ENCODE measurements at places on chromosomes 6 and 20.

- no peak for DNase-seq
These were observed 3.7 kb downstream of the PYGB start for GRCh38 chr20:25251558-25251957.

DNA sequence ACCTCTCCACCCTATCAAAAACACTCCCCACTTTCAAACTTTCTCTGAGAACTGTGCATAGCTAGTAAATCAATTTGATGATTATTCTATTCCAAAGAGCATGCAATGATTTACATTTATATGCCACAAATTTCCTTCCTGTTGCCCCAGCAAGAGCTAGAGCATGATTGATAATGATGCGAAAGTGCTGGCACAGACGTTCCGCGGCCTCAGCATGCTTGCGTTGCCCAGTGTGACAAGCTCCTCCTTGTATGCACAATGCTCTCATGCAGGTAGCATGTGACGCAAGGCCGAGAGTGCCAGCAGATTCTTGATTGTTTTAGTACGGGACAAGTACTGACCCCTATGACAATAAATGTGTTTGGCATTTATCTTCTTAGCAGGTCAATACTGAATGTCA is 696.3 kb upstream of the SLC35B3 start:
- DNase-seq = no peak

DNA sequence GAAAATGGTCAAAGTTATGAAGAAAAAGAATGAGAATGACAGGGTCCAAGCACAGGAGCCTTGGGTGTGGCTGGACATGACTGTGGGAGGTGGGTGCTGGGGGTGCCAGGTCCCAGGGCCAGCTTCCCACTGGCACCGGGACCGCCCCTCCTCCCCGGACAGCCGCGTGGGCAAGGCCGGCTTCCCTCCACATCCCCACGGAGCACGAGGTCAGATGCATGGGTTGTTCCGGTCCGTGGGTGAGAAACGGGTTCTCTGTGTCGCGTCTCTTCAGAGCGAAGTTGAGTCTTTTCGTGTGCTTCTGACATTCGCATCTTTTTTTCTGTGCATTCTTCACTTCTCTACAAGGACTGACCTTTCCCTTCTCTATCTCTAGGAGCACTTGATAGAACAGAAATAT is 30.1 kb downstream of the KIF25 start:
- DNase-seq = no peak

GRCh38 chr6:19320111-19320581 is 517.0 kb upstream of the ID4 start:
- DNase-seq = no peak

GRCh38 chr6:125323376-125323775 is 21.6 kb upstream of the HDDC2 start:
- no peak for DNase-seq
